ENCODE measurements at places on chromosomes 3 and 15.

GRCh38 chr3:44948239-44948638 is 27.7 kb downstream of the ZDHHC3 start:
- DNase-seq, result no peak

- no peak for DNase-seq
Observed at GRCh38 chr3:14492948-14493881, 46.9 kb downstream of the GRIP2 start.

GRCh38 chr15:92883876-92884435 is 16.2 kb upstream of the CHD2 start:
- DNase-seq, result no peak

- DNase-seq, result no peak
Observed at GRCh38 chr3:11288786-11289637, 16.8 kb downstream of the ATG7 start.

DNA sequence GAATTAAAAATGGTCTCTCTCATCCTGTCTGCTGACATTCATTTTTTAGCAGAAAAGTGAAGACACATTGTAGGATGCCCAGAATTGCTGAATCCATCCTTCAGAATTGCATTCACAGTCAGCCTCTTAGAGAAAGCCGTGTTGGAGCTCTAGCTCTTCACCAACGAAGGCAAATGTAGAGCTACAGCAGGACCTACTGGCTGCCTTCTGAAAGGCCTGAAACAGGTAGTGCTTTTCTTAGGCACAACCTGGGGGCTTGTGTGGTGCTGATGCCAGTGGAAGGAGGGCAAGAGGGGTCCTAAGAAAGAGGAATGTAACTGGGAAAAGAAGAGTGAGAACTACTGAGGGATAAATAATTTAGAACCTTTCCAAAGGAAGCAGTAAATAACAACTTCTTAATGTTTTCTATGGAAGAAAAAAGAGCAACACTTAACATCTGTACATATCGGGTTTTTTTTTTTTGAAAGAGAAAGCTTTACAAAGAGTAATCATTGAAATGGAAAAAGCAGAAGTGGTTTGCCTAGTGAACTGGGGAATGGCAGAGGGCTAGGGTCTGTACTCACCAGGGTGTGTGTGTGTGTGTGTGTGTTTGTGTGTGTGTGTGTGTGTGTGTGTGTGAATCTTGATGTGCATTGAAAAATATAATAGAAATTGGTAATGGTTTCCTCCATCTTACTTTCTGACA is 297.8 kb downstream of the SATB1 start:
- DNase-seq, result no peak

- no peak for DNase-seq
Observed at GRCh38 chr3:39766433-39766832, 43.0 kb upstream of the MYRIP start.

DNA sequence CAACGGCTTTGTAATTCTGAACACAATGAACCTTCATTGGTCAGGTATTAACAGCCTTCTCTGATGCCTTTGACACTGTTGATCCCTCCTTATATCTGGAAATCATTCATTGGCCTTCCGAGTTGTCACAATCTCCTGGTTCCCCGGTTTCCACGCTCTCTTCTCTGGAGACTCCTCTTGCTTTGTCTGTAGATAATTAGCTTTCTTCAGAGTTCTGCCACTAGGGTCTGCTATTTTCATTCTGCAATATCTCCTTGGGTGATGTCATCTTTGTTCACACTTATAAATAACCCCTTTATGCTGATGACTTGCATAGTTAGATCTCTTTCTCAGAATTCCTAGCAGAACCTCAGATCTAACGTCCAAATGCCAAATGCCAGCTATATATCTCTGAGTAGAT is 583.8 kb upstream of the ZNF717 start:
- no peak for DNase-seq

- DNase-seq, result no peak
Observed at GRCh38 chr3:98556164-98557130, 24.7 kb downstream of the GPR15 start.

DNA sequence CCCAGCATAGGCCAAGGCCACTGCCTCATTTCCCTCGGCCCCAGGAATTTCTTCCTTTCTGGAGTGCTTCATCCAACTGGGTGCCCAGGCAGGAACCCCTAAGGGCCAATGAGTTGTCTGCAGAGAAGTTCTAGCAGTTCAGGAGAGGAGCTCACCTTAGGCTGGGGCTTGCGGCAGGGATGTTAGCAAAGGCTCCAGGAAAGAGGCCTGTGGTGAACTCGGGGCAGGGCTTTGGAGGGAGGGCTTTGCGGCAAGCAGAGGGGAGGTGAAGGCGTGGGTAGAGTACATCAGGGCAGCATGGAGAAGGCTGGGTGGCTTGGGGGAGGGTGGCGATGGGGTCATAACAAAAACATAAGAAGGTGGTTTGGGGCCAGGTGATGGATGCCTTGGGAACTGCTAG is 1.1 kb downstream of the GHRL start:
- no peak for DNase-seq

DNA sequence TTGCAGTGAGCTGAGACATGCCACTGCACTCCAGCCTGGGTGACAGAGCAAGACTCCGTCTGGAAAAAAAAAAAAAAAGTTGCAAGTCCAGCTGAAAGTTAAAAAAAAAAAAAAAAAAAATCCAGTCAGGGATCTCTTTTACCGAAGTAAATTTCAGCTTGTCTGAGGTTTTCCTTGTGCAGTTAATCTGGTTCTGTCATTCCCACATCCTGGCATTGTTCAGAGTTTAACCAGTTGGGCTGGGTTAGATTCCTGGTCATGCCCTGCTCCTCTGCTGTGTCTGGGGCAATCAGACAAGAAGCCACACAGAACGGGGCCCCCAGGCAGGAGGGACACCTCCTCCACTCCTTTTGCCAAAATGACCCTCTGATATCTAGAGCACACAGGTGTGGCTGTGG is 84.1 kb upstream of the KLHL25 start:
- DNase-seq, result no peak

DNA sequence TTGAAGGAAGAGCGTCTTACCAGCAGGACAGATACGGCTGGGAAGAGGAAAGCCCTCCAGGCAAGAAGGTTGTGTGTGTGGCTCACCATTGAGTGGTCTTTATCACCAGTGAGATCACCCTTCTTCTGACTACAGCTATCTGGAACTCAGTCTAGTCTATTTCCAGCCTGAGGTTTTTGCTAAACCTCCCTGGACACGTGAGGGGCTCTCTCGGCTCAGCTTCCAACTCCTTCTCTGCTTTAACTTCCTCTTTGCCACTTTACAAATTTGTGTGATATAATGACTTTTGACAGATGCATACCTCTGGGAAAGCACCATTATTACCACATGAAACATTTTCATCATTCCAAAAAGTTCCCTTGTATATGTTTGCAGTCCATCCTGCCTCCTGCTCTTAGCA is 15.3 kb upstream of the ROPN1 start:
- no peak for DNase-seq

GRCh38 chr3:120440762-120441161 is 10.0 kb downstream of the FSTL1 start:
- no peak for DNase-seq

GRCh38 chr15:43789409-43789808 is 2.7 kb upstream of the SERF2 start:
- DNase-seq, result no peak
